Kidney glomerular epithelial cell (primary cell): ENCODE measurements at places on chromosomes 1 and 21.

- DNase-seq = peak; percentile 80
These were observed 65.5 kb downstream of the UBE2U start for GRCh38 chr1:64268653-64269557.

- DNase-seq = no peak
These were observed 27.1 kb upstream of the PLEKHM2 start for GRCh38 chr1:15657021-15657420.

DNA sequence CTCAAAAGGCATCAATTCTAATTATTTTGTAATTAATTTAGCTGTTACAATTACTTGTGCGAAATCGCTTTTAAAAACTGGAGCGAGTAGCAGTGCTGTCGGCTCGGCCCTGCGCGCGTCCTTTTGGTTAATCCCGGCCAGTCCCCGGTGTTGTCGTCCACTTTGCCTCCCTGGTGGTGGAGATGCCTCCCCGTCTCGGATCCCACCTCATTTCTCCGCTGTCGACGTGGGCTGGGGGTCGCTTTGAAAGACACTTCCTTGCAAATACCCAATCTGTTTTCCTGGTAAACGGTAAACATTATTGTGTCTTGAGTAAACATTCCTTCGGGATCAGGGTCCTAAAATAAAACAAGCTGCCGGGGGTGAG, 3.7 kb downstream of the FOXD3 start:
- DNase-seq = no peak

- DNase-seq = no peak
These were observed 427.2 kb downstream of the KIF26B start for GRCh38 chr1:245582026-245582425.

DNA sequence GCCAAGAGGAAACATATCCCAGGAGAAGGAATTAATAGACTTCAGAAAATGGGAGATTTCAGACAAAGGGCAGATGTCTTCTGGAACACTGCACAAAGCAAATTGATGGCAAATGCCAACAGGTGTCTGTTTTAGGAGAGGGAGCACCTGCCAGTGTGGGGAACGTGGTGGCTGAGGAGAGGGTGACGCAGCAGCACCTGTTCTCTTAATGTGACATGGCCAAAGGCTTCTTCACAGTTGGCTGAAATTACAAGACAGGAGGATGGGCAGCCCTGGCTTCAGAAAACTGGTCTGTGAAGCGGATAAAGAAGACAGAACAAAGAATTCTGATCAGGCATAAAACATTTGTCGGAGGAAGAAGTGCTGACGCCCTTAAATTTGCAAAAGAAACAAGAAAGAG, 178.7 kb upstream of the RUNX1 start:
- DNase-seq = no peak

DNA sequence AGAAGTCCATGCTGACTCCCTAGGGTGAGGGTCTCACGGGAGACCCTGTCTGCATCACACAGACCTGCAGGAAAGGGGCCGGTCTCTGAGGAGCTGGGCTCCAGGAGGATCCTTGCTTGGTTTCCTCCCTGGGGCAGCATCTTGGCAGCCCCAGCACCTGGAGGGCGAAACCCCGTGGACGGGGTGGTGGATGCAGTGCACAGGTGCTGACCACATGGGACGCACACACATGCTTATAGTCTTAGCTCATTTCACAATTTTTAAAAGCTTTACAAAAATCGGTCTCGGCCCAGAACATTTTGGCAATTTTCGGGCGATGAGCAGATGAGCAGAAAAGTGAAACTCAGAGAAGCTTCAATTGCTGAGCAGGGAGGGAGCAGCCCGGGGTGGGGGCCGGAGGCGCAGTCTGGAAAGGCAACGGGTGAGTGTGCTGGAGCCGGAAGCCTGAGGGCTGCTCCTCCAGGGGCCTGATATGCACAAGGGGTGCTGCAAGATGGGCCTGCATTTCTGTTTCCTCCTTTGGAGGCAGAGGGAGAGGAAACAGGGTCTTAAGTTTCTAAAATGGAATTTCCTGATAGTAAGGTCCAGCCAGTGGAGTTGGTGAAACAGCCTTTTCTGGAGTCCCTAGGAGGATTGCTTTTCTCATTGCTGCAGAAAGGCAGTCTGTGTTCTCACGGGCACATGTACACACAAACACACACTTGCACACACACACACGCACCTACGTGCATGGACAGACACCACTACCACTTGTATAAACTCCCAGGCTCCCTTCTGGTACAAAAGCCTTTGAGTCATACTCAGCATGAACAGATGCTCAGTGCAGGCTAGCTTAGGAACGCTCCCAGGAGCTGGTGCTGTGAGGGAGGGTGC, 60.6 kb downstream of the SCCPDH start:
- DNase-seq = no peak

- DNase-seq = no peak
These were observed 176.2 kb downstream of the ADGRL4 start for GRCh38 chr1:78830321-78830720.
